H7 (cell line): ENCODE measurements at places on chromosomes 2 and 18.

DNA sequence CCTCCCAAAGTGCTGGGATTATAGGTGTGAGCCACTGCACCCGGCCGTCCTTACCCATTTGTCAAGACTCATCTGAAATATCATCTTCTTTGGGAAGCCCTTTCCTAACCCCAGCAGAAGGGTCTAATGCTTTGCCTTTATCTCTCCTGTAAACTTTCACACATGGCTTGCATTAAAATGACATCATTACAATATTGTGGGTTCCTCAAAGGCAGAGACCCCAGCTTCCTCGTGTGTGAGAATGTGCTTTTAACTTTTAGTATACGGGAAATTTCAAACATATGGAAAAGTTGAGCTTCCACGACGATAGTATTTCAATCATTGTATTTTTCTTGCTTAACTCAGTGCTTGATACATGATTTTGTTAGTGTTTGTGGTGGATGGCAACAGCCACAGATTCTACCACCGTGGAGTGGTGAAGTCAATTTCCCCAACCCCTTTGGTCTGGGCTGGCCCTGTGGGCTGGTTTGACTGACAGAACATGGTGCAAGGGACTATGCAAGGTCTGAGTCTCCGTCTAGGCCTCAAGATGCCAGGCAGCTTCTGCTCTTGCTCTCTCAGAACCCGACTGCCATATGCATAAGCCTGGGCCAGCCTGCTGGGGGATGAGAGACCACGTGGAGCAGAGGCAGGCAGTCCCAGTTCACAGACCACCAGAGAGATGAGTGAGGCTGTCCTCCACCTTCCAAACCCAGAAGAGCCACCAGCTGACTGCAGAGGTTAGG, 39.9 kb downstream of the NGEF start:
- DNase-seq = no peak

GRCh38 chr2:38911191-38911590, 21.5 kb downstream of the ARHGEF33 start:
- no peak for DNase-seq

DNA sequence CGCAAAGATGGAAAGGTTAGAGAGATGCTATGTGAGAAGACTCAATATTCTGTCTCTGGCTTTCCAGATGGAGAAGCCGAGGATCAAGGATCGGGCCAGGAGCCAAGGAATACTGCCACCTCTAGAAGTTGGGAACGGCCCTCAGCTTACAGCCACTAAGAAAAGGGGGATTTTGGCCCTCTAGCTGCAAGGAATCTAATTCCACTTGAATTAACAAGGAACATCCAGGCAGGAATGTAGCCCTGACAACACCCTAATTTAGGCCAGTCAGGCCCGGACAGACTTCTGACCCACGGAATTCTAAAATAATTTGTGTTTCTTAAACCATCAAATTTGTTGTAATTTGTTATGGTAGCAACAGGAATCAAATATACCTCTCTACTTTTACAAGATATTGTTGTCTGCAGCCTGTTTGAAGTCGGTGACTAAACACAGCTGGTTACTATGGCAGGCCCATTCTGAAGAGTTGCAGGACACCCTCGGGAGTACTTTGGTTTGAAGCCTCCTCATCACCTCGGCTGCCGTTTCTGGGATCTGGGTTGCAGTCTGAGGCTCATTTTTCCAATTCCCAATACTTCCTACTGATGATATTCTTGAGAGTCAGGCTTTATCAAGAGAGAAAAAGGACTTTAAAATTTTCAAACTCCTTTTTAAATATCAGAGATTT, 1131.2 kb downstream of the TSN start:
- DNase-seq = no peak

- DNase-seq = no peak
Observed at GRCh38 chr2:205280596-205281236, 401.6 kb upstream of the NRP2 start.
